Psoas muscle (tissue), 8 donors: ENCODE measurements at places on chromosomes 2 and 18. TPM values are rescaled to one million over a fixed set of nuclear protein-coding genes. Genes with fewer than 3 reads are reported as not detected.

The CFAP65 gene
- not detected for total RNA-seq

The GLI2 gene
- 2.4 TPM for total RNA-seq

The DSC3 gene
- 0.06 TPM for total RNA-seq

The PCARE gene
- total RNA-seq: 1.0 TPM

The SLC35F6 gene
- 15.0 TPM for total RNA-seq

The ALKAL2 gene
- not detected for total RNA-seq

The ROCK1 gene
- 10.4 TPM for total RNA-seq

The DGUOK gene
- total RNA-seq: 22.9 TPM

The ARHGAP25 gene
- total RNA-seq: 1.9 TPM

The PROKR1 gene
- not detected for total RNA-seq

- no peak overlapping the region for H3K4me3 ChIP-seq
- no peaks in the 10 kb centered on the region for H3K4me1 ChIP-seq
These were observed 230.1 kb upstream of the SPOPL start for GRCh38 chr2:138271467-138271866.

DNA sequence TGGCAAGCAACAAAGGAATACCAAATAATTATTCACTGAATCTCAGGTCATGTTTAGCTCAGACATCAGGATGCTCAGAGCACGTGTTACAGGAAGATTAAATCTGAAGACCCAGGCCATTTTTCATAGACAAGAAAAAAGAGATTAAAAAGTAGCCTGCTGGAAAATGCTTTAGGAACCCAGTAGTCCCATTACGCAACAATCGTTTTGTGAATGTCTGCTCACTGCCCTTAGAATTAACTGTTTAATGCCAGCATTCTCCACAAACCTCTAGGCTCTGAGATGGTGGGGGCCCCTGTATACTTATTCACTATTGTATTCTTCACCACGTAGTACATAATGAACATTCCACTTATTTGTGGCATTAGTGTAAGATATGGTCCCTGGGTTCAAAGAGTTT is 154.6 kb upstream of the NYAP2 start:
- no peak for DNase-seq
- H3K4me3 ChIP-seq: no peak overlapping the region
- H3K27me3 ChIP-seq: no peaks in the 10 kb centered on the region

DNA sequence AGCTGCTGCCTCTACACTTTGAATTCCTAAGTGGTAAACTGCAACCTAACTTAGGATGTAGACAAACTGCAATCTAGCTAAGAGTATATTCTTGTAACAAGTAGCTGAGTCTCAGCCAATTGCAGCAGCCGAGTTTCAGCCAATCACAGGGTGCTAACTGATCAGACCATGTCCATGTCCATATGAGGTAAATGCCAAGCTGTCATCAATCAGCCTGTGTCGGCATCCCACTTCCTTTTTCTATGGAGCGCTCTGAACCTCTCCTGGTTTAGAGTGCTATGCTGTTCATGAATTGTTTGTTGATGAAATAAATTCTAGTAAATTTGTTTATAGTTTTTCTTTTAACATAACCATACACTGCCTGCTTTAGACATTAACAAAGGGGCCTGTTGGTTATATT is 408.8 kb downstream of the NBAS start:
- no peak overlapping the region for H3K27ac ChIP-seq
- no peaks in the 10 kb centered on the region for H3K36me3 ChIP-seq
- DNase-seq: no peak
- no peaks in the 10 kb centered on the region for H3K4me1 ChIP-seq
- no peak overlapping the region for H3K4me3 ChIP-seq

DNA sequence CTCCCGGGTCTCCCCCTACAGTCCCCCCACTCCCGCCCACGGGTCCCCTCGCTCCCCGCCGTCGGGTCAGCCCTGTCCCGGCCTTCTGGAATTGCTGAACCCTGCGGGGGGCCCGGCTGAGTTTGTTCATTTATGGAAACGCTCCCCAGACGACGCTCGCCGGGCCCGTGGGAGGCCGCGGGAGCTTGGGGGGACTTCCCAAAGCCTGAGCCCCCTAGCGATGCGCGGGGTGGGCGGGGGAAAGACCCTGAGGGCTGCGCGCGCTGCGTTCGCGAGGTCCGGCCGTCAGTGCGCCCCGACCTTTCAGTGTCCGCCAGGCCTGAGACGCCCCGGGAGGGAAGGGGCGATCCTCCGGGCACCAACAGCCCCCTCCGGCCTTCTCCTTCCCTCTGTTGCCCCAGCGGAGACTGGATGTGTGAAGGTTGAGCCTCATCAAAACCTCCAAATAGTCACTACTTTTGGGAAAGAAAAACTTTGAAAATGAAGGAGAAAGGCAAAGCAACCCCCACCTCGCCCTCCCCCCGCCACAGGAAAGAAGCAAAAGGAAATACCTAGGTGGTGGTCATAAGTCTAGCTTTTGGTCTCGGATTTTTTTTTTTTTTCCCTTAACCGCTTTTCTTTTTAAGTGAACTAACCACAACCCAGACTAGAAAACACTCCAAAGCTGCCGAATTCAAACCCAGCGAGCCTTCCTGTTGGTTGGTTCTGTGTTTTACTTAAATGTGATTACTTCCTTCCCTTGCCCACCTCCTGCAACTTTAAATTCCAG is 509 bp upstream of the CYS1 start:
- H3K36me3 ChIP-seq: no peaks in the 10 kb centered on the region
- no peak overlapping the region for H3K27ac ChIP-seq
- H3K27me3 ChIP-seq: no peaks in the 10 kb centered on the region
- peaks cover 8% of the 10 kb centered on the region for H3K4me1 ChIP-seq
- H3K4me3 ChIP-seq: peak overlapping the region; percentile 42

DNA sequence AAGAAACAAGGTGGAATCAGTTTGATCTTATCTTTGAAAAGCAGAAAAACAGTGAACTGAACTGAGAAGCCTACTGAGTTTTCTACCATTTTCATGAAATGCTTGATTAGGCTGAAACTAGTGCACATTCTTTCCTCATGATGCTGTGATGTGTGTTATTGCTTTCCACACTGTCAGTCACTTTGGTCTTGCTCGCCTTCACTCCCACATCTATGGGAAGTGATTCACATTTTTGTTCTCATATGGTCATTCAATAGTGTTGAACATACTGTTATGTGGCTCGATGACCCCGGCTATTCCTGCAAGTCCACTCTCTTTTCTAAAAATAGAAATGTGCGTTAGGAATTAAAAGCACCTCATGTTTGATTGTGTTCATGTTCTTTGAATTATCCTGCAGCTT is 129.7 kb downstream of the TGIF1 start:
- no peaks in the 10 kb centered on the region for H3K36me3 ChIP-seq
- H3K4me3 ChIP-seq: no peak overlapping the region
- H3K27ac ChIP-seq: no peak overlapping the region
- H3K27me3 ChIP-seq: no peaks in the 10 kb centered on the region
- no peak for DNase-seq

DNA sequence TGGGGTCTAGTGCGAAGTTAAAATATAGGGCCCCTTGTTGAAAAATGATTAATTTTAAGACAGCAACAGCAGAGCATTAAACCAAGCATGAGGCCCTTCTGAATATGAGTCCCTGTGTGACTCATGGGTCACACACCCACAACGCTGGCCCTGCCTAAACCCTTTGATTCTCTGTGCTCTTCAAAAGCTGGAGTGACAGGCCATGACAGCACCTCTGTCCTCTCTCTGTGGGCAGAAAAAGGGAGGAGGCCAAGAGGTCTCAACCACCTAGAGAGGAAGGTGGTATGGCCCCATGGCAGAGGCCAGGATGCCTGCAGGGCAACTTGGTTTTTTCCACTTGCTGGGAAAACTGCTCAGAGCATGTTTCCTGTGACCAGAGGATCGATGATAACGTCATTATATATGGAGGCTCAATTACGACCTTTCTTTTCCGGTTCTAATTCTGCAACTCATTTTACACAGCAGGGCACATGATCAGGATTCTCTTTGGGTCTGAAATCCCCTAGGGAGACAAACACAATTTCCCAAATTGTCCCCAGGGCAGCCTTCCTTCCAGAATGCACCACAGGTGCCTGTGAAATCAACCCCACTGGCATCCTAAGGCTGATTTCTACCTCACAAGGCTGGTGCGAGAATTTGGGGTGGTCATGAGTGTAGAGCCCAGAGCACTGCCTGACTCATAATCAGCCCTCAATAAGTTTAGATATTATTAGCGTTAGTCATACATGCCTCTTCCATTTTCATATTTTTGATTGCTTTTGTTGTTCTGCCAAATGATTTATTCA is 102.0 kb upstream of the PPP1CB start:
- H3K27ac ChIP-seq: no peak overlapping the region
- peaks cover 10% of the 10 kb centered on the region for H3K4me1 ChIP-seq
- no peak overlapping the region for H3K4me3 ChIP-seq
- DNase-seq: no peak
- no peaks in the 10 kb centered on the region for H3K36me3 ChIP-seq
- H3K27me3 ChIP-seq: no peaks in the 10 kb centered on the region

DNA sequence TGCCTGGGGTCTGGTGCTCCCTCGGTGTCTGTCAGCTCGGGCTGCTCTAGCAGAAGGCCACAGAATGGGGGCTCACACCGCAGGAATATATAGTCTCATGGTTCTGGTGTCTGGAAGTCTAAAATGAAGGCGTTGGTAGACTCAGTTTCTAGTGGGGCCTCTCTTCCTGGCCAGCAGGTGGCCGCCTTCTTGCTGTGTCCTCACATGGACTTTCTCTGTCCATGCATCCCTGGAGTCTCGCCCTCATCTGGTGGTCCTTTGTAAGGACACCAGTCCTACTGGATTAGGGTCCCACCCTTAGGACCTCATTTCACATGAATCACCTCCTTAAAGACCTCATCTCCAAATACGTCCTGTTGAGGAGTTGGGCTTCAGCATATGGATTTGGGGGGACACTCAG is 65.7 kb downstream of the RRM2 start:
- no peaks in the 10 kb centered on the region for H3K4me1 ChIP-seq
- H3K27me3 ChIP-seq: no peaks in the 10 kb centered on the region
- H3K27ac ChIP-seq: no peak overlapping the region
- H3K36me3 ChIP-seq: no peaks in the 10 kb centered on the region
- no peak overlapping the region for H3K4me3 ChIP-seq
- DNase-seq: no peak

DNA sequence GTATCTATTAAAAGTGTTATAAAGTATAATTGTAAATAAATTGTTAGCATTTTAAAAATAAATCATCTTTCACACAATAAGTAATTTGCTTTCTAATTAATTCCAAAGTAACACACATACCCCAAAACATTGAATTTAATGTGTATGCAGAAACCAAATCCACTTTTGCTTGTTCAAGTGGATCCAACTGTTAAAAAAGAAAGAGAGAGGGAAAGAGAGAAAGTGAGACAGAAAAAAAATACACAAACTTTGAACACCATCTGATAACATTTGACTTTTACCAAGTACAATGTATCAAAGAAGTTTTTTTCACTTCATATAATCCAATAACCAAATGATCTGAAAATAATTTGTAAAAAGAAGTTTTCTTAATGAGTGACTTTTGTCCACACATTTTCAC is 16.6 kb downstream of the C1D start:
- no peak overlapping the region for H3K27ac ChIP-seq
- no peak for DNase-seq
- no peaks in the 10 kb centered on the region for H3K27me3 ChIP-seq
- no peaks in the 10 kb centered on the region for H3K36me3 ChIP-seq
- no peak overlapping the region for H3K4me3 ChIP-seq

DNA sequence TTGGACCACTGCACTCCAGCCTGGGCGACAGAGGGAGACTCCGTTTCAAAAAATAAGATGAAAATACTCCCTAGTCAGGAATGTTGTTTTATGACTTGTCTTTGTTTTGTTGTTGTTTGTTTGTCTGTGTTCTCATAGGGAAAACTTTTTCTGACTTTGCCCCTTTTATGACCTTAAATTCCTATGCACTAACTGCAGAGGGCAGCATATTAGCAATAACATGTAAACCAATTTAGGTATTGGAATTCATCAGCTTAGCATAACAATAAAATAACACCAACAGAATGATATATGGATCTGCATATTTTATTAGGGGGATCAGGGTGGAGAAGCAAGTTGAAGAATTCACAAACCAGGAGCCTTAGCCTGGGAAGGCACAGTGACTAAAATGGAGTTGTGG is 631.5 kb downstream of the SUCLG1 start:
- H3K27me3 ChIP-seq: no peaks in the 10 kb centered on the region
- H3K4me3 ChIP-seq: no peak overlapping the region
- no peak for DNase-seq
- H3K4me1 ChIP-seq: no peaks in the 10 kb centered on the region

DNA sequence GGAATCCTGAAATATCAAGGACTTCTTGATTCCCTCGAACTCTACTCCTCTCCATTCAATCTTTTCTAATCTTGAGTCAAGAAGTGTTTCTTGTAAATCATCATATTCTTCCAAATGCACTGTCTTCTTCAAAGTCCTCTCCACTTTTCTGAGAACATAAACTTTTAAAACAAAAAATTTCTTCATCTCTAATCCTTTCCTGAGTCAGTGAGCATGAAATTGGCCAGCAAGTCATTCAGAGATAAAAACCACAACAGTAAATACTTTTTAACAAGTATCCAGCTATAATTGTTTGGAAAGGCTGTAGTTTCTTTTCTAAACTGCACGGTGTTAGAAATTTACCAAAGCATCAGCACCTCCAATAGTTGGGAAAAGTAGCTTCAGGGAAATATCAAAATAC is 312.6 kb upstream of the GALNT5 start:
- no peaks in the 10 kb centered on the region for H3K27me3 ChIP-seq
- H3K36me3 ChIP-seq: no peaks in the 10 kb centered on the region
- H3K4me3 ChIP-seq: no peak overlapping the region
- no peaks in the 10 kb centered on the region for H3K4me1 ChIP-seq
- H3K27ac ChIP-seq: no peak overlapping the region

- peak overlapping the region; percentile 76 for H3K27ac ChIP-seq
- H3K36me3 ChIP-seq: no peaks in the 10 kb centered on the region
- H3K4me1 ChIP-seq: peaks cover 33% of the 10 kb centered on the region
These were observed 116.5 kb upstream of the FOSL2 start for GRCh38 chr2:28276076-28276618.

GRCh38 chr2:233643128-233643527 is 6.9 kb downstream of the UGT1A10 start:
- no peak overlapping the region for H3K27ac ChIP-seq
- H3K4me1 ChIP-seq: no peaks in the 10 kb centered on the region
- no peak overlapping the region for H3K4me3 ChIP-seq

DNA sequence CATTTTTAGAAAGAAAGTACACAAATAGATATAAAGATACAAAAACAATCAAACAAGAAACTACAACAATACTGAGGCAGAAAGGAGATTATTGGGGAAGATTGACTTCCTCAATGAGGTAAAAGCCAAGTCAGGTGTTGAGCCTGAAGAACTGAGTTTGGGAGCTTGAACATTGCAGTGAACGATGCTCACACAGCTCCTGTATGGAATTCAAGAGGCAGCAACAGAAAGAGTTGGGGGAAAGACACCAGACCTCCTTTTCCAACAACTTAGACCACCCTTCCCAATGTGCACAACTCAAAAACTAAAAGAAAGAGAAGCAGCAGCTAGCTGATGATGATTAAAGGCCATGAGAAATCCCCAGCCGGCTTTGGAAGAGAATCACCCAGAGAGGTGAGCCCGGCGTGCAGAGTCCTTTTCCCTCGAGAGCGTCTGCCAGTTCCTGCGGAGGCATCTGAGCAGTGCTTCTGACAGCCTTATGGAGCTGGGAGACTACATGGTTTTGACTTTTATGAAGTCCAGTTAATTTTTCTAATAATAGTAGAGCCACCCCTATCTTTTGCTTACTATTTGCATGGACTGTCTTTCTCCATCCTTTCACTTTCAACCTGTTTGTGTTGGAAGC is 106.9 kb upstream of the RFX8 start:
- H3K27ac ChIP-seq: no peak overlapping the region
- no peaks in the 10 kb centered on the region for H3K36me3 ChIP-seq
- H3K4me1 ChIP-seq: no peaks in the 10 kb centered on the region
- no peak overlapping the region for H3K4me3 ChIP-seq
- H3K27me3 ChIP-seq: no peaks in the 10 kb centered on the region

- H3K36me3 ChIP-seq: no peaks in the 10 kb centered on the region
- no peak overlapping the region for H3K27ac ChIP-seq
These were observed 28.2 kb upstream of the SERPINB7 start for GRCh38 chr18:63747006-63747405.
